ENCODE measurements at places on chromosomes 16 and 17.

DNA sequence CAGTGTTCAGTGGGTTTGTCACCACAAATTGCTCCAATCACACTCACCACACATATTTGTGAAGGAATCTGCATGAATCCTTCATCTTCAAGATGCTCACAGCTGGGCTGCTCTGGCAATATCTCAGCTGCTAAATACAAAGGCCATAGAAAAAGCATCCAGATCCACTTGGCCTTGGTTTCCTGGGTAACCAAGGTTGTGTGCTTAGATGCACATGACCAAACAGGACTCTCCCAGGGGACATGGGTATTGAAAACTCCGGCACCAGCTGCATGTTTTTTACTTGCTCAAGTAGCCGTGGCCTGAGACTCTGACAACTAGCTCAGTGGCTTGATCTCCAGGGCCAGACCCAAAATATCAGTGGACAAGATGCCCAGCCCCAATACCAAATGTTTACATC, 131.3 kb downstream of the CBLN1 start:
- no peak for DNase-seq

- no peak for DNase-seq
Measured at GRCh38 chr16:38941-39892, 14.2 kb downstream of the POLR3K start.

DNA sequence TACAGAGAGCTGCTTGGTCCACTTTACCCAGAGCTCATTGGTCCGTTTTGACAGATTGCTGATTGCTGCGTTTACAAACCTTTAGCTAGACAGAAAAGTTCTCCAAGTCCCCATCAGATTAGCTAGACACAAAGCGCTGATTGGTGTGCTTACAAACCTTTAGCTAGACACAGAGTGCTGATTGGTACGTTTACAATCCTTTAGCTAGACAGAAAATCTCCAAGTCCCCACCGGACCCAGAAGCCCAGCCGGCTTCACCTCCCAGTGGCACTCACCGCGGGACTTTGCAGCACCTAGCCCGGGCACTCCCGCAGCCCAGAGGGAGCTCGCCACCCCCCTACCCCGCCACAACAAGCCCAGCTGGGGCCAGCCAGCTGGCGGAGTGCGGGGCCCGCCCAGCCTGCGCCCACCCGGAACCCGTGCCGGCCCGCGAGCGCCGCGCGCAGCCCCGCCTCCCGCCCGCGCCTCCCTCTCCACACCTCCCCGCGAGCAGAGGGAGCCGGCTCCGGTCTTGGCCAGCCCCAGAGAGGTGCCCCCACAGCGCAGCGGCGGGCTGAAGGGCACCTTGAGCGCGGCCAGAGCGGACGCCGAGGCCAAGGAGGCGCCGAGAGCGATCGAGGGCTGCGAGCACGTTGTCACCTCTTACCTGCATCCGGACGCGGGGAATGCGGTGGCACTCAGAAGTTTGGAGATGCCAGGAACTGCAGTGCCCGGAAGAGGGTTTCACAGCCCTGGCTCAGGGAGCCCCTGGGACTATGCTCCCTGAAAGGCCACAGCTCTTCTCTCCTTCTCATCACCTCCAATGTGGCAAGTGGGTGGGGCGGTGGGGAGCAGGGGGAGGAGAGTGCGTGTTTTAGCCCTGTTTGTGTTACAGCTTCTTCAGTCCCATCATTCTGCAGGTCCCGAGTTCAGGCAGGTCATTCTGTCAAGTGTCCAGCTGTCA, 1504.5 kb downstream of the CDH11 start:
- DNase-seq: no peak

DNA sequence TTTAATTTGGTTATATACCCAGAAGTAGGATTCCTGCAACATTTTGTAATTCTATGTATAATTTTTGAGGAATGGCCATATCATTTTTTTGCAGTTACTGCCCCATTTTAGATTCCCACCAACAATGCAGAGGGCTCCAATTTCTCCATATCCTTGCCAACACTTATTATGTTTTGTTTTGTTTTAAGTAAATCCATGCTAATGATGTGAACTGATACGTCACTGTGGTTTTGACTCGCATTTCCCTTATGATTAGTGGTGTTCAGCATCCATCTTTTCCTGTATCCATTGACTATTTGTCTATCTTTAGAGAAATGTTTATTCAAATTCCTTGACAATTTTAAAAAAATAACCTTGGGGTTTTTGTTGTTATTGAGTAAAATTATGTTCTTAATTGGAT, 826.4 kb downstream of the CDH11 start:
- DNase-seq: no peak

GRCh38 chr16:11016524-11016988, 72.2 kb downstream of the CLEC16A start:
- DNase-seq: no peak

- DNase-seq: peak; percentile 92
Measured at GRCh38 chr16:89395150-89396142, 94.9 kb downstream of the ANKRD11 start.

- no peak for DNase-seq
Measured at GRCh38 chr16:17286443-17286842, 184.3 kb downstream of the XYLT1 start.

DNA sequence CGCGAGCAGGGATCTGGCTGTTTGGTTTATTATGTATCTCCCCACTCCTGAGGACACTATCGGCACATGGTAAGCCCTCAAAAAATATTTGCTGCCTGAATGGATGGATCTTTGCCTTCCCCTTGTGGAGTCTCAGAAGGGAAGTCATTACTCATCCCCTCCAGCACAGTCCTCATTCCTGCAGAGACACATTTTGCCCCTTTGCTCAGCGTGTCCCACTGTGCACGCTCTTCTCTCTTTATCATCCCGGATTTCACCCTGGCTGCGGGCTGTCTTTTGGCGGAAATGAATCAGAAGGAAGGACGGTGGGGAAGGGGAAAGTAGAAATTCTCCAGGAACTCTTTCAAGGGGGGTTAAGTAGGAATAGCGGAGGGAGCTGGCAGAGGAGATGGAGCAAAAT, 125.2 kb upstream of the CDC42EP4 start:
- DNase-seq: peak; percentile 39

- DNase-seq: no peak
Measured at GRCh38 chr16:81480606-81481206, 36.1 kb downstream of the CMIP start.

DNA sequence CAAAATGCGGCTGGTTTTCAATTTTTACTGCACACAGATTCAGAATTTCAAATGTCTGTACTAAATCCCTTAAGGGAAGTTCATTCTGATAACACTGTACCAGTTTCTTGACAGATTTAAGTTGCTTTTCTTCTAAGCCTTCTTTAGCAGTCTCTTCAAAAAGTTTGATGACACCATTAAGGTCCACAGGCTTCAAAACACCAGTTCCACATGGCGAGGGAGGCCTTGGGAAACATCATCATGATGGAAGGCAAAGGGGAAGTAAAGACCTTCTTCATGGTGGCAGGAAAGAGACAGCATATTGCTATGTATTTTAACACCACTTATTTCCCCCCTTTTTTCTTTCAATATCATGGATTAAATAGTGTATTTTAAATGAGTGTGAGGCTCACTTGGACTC, 24.5 kb downstream of the NLRC5 start:
- DNase-seq: no peak

DNA sequence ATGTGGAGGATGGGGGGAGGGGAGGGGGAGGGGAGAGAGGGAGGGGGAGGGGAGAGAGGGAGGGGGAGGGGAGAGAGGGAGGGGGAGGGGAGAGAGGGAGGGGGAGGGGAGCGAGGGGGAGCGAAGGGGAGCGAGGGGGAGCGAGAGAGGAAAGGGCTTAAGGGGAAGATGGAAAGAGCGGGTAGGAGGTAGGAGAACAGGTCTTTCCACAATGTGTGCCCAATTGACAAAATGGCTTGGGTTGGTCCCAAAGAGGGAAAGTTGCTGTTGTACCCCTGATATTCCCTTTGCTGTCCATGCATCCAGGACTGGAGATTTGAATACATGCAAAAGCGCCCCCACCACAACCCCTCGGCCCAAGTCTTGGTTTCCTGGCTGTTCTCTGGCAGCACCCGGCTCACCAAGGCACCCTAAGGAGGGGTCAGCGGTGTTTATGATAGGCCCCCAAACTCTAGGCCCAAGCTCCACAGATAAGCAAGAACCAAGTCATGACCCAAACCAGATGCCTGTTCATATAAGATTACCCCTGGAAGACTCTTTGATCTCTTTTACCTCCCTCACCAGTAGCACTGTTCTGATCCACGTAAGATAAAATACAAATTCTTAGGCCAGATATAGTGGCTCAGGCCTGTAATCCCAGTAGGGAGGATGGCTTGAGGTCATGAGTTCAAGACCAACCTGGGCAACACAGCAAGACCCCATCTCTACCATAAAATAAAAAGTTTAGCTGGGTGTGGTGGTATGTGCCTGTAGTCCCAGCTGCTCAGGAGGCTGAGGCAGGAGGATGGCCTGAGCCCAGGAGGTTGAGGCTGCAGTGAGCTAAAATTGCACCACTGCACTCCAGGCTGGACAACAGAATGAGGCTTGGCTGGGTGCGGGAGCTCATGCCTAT, 119.6 kb downstream of the ZFHX3 start:
- DNase-seq: no peak

DNA sequence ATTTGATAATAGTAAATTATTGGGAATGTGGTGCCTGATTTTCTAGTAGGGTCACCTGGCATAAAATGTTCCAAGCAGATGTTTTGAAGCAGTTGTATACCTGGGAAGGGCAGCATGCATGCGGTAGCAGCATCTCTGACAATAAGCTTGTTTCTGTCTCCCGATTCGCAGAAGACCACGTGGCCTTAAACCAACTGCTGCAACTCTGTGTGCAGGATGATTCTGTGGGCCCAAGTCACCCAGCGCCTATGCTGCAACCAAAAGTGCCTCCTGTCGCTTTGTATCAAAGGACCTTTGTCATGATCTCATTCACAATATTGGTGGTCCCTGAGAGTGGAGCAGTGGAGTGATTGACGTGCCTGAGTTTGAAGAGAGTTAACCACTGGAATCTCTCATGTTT, 8.1 kb downstream of the NDEL1 start:
- no peak for DNase-seq

DNA sequence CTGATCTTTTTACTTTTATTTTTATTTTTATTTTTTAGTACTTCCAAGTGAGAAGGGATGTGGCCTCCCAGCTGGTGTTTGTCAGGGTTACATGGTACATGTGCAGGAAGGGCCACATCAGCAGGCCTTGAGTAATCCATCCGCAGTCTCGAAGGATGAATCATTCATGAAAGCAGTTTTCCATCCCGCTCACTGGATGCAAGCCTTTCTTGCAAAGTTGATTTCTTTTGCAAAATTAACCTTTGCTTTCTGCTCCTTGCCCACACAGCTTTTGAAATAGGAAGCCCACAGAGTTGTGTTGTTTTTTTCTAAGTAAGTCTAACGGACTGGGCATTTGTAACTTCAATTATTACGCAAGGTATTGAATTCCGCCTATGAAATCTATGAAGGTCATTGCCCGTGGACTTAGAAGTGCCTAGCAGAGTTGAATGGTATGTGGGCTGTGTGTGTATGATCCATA, 157.4 kb downstream of the PRKCA start:
- DNase-seq: peak; percentile 97

Data from smooth muscle cell of the brain vasculature (primary cell).